ENCODE measurements at places on chromosomes 5 and 9.

DNA sequence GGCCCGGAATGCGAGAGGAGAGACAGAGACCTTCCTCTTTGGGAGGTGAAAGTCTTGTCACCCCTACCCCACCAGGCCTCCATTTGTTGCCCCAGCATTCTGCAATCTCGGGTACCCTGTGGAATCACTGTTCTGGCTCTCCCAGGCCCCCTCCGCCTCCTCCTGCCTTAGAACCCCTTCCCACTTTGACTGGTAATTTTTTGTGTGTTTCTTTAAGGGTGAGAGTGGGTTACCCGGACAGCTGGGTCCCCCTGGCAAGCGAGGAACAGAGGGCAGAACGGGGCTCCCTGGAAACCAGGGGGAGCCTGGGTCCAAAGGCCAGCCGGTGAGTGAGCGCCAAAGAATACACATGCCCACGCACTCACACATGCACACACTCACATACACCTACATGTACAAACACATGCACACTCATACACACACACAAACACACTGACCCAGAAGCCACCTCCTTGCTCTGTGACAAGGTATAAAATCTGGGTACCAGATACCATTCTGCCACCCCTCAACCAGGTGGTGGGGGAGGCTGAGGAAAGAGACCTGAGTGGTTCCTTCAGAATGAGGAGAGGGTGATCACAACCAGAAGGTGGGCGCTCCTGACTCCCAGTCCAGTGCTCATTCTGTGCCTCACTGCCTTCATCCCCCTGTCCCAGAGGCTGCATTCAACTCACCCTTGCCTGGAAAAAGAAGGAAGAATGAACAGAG is 30.9 kb upstream of the ORM1 start:
- DNase-seq = no peak

DNA sequence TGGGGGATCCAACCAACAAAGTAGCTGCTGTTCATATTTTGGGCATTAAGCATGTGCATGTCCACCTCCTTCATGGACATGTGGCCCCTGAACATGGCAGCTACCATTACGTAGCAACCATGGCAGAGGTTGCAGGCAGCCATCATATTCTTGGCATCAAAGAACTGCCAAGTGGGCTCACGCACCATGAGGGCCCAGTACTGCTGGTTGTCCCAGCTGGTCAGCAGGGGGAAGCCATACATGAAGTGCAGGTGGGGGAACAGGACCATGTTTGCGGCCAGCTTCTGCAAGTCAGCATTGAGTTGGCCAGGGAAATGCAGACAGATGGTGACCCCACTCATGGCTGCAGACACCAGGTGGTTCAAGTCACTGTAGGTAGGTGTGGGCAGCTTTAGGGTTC is 9.5 kb downstream of the MTAP start:
- no peak for DNase-seq

GRCh38 chr5:173028811-173029327 is 27.3 kb upstream of the CREBRF start:
- DNase-seq = peak; percentile 28

GRCh38 chr5:160504906-160505305 is 83.3 kb downstream of the PTTG1 start:
- DNase-seq = no peak

GRCh38 chr9:91155746-91156376 is 205.9 kb downstream of the AUH start:
- DNase-seq = no peak

DNA sequence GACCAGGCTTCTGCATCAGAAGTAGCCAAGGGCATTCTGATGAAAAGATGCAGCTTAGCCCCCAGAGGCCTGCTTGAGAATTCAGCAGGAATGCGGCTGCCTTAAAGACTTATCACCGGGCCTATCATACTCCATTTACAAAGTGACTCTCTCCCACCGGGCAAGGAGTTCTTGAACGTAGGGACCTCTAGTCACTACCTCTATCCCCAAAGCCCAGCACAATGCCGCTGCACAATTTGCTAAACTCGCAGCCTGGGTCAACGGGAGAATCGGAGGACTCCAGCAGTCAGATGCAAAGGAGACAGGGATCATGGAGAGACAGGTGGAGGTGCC is 661 bp downstream of the PDCL start:
- peak; percentile 48 for DNase-seq

DNA sequence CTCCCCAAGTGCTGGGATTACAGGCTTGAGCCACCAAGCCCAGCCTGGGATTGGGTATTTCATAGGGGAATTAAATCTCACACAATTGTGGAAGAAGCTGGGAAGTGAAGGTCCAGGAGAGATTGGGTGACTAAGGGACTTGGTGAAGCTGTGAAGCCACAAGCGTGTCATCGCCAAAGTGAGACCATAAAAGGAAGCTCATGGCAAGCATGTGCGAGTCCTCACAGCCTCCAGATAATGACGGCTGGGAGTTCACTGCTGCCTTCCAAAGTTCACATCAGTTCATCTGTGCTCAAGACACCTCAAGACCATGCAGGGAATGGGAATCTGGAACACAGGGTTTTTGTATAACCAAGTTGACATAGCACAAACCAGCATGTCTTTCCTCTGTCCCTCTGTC is 210.6 kb downstream of the MARCHF11 start:
- peak; percentile 12 for DNase-seq

DNA sequence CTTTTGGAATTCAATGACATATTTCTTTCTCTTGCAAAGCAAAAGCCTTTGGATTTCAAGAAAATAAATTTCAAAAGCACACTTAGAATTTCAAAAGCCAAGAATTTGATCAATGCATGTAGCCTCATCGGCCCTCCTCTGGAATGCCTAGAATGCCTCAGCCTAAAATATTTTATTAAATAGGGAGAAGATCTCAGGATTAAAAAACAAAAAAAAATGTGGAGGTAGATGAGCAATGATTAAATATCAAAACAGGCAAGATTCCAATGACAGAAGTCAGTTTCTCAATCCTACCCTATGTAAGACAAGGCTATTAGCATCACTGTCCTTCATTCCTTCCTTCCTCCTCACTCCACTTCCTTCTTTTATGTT is 169.0 kb downstream of the CDH6 start:
- peak; percentile 73 for DNase-seq

DNA sequence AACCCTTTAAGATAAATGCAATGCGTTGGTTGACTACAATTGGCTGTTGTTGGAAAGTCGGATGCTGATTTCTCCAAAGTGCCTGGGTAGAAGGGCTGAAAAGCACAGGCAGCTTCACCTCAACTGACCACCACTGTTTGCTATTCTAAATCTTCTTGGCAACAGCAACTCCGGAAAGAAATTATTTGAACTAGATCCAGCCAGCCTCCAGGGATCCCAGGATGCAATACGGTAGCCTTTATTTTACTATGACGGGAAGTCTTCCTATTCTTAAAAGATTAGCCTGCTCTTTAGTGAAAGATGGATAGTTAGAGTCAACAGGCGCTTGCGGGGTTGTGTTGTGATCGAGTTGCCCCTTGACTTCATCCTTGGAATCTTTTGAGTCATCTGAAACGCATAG is 78.6 kb upstream of the KLF9 start:
- no peak for DNase-seq

GRCh38 chr5:113489299-113489698 is 1.0 kb upstream of the MCC start:
- DNase-seq = peak; percentile 98

DNA sequence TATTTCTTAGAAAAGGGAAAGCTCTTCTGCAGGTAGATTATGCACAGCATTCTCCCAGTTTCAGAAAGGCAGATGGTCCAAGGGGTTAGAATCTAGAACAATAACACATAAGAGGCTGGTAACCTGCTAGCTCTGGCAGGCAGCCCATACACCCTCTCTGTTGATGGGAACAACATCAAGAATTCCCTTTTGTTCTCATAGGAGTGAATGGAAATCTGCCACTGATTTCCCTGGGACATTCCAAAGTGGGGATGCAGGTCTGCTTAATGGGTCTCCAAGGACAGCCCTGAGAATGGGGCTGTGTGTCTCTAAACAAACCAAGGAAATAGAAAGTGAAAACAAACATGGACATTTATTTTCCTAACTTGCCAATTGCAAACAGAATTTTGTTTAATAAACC is 456.8 kb downstream of the EBF1 start:
- no peak for DNase-seq

DNA sequence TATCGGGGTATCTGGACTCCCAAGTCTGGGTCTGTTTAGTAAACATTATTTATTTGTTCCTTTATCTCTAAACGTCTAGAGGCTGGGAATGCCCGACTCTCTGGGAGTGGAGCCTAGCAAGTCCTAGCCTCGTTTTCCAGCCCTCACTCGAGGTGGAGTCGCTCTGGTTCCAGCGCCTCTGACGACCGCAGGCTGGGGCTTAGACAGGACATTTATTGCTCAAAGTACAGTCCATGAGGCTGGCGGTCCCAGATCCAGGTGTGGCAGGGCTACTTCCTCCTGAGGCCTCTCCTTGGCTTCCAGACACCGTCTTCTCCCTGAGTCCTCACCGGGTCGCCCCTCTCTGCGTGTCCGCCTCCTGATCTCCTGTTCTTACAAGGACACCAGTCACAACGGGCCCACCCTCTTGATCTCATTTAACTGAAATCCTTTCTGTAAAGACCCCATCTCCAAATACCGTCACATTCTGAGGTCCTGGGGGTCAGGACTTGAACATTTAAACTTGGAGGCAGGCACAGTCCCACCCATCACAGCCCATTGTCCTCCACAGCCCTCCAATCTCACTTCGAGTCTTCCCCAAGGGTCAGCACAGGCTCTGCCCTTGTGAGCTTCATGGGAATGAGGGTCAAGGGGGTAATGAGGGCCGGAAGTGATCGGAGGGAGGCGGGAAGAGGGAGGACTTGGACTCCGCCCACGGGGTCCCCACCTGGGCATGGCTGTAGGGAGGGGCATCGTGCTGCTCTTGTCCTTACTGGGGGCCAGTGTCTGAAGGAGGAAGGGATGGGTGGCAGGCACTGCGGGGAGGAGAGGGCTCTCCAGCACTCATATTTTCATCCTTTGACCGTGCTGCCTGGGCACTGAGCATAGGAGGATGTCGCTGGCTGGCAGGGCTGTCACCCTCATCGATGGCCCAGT is 12.2 kb upstream of the CLPTM1L start:
- no peak for DNase-seq

DNA sequence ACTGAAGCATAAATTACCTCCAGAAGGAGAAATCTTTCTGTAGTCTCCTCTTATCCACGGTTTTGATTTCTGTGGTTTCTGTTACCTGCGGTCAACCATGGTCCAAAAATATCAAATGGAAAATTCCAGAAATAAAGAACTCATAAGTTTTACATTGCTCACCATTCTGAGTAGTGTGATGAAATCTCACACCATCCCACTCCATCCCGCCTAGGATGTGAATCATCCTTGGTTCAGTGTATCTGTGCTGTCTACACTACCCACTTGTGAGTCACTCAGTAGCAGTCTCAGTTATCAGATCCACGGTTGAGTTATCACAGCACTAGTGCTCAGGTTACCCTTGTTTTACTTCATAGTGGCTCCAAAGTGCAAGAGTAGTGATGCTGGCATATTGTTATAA is 371.2 kb downstream of the NFIB start:
- DNase-seq = peak; percentile 91

GRCh38 chr5:100761192-100761591 is 141.9 kb downstream of the ST8SIA4 start:
- no peak for DNase-seq

DNA sequence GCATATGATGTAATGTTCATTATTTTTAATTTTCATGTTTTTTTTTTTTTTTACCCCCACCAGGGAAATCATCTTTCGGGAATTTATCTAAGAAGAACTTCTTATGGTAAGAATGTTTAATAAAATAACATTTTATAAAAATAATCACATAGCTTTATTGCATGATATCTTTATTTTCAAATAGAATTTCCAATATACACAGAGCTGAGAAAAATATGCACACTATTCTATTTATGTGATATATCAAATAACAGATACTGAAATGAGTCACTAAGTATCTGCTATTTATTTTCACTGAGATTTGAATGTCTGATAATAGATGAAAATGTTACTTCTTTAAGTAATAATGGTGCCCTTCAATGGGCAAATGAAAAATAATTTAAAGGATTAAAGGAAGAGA is 1217.3 kb downstream of the MAT2B start:
- DNase-seq = no peak

- DNase-seq = no peak
Measured at GRCh38 chr5:133294380-133294779, 242.6 kb downstream of the HSPA4 start.

GRCh38 chr5:66074901-66075300 is 69.2 kb upstream of the SREK1 start:
- DNase-seq = peak; percentile 22

DNA sequence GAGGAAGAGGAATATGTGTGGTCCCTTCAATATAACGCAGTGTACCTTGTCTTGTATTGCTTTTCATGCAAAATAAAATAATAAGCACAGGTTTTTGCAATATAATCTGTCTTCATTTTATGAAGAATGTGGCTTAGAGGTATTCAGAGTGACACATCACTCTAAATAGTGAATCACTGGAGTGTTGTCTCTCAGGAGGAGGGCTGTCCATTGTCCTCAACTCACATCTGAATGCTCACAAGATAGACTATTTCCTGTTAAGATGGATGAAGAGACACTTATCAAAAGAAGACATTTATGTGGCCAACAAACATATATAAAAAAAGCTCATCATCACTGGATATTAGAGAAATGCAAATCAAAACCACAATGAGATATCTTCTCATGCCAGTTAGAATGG is 1147.5 kb upstream of the C9orf72 start:
- DNase-seq = no peak

- DNase-seq = no peak
Measured at GRCh38 chr5:129046151-129046550, 48.4 kb upstream of the ISOC1 start.

GRCh38 chr9:86531971-86532640 is 177.9 kb upstream of the TUT7 start:
- no peak for DNase-seq

GRCh38 chr5:153713943-153714342 is 223.5 kb downstream of the GRIA1 start:
- no peak for DNase-seq

- peak; percentile 41 for DNase-seq
Measured at GRCh38 chr5:61167382-61167781, 5.1 kb upstream of the SMIM15 start.

GRCh38 chr5:138352722-138353559 is 456 bp downstream of the KDM3B start:
- DNase-seq = peak; percentile 70

DNA sequence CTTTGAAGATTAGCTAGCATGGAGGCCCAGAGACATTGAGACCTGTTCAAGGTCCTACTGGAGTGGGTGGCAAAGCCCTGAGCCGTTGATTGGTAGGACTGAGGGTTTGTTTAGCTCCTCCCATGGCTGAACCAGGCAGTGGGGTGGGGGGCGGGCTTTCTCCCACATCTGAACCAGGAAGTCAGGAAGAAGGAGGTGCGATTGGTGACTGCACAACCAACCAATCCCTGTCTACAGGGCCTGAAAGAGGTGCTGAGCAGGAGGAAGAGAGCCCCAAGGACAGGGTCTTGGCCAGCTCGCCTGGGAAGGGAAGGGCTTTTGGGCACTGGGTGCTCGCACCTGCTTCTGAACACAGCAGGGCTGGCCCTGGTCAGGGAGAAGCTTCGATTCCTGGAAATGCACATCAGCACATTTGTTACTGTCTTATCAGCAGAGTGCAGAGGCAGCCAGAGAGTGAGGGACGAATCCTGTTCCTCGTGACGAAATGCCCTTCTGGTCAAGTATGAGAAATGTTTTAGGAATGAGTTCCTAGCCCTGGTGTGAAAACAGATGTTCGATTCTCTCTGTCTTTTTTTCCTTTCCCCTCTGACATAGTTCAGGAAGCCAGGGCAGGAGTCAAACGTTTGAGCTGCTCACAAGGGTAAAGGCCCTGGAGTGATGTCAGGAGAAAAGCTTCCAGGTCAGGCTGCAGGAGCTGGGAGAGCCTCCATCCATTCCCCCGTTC is 294.8 kb upstream of the KLF4 start:
- peak; percentile 92 for DNase-seq

Measured in EL (cell line).